ENCODE measurements at places on chromosomes 11 and 22.

GRCh38 chr11:105942921-105943320 is 79.1 kb downstream of the MSANTD4 start:
- no peak for DNase-seq

DNA sequence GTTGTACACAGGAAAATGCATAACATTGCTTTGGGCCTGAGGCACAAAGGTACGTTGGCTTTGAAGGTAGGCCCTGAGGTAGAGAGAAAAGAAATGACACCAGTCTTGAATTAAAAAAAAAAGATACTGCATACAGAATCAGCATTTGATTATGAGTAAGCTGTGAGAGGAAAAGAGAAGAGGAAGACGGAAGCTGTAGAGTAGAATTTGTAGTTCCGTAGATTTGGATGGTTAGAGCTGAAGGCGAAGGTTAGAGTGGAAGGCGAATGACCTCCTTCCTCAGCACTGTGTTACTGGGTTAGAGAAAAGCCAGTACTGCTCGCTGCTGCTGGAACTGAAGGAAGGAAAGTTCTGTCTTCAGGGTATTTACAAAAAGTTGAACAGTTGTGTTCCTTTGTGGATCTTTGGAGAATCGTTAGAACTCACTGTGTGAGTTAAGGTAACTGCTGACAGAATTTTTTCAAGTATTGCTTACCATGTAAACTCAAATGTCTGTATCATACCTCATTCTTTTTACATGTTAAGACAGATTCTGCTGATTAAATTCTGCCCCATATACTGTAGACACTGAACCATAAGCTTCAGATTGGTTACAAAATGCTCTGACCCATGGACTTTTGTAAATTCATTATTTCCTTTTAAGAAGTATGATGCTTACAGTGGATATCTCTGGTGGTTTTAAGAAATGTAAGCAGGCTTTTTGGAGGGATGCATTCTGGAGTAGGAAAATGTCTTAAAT is 50.2 kb downstream of the MCAM start:
- DNase-seq, result no peak

GRCh38 chr11:75245356-75246005 is 4.9 kb downstream of the TPBGL start:
- no peak for DNase-seq

GRCh38 chr11:6061475-6061874 is 30.9 kb upstream of the OR56A1 start:
- DNase-seq, result no peak

DNA sequence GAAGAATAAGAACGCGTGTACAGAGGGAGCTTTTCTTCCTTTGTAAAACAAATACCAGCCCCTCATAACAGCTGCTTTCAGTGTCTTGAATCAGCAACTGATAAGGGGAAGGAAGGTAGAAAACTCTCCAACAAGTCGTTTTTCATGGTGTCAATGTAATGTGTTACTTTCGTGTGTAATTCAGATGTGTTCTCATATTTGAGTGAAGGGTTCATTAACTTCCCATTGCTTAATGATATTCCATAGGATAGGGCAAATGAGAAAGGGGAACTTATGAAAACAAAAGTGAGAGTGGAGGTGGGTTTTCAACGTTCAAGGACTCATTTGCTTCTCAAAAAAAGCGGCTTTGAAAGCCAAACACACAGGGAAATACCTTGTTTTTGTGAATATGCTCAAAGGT is 452.1 kb downstream of the NTM start:
- DNase-seq, result no peak

GRCh38 chr11:7672960-7673723 is at the start of gene CYB5R2:
Gene CYB5R2, minus strand, starts transcription at chr11:7673500. Its CDS starts 675 bp downstream, at chr11:7672825.
- DNase-seq, result no peak

GRCh38 chr11:35144136-35144741 is 5.3 kb downstream of the CD44 start:
- peak; percentile 55 for DNase-seq

DNA sequence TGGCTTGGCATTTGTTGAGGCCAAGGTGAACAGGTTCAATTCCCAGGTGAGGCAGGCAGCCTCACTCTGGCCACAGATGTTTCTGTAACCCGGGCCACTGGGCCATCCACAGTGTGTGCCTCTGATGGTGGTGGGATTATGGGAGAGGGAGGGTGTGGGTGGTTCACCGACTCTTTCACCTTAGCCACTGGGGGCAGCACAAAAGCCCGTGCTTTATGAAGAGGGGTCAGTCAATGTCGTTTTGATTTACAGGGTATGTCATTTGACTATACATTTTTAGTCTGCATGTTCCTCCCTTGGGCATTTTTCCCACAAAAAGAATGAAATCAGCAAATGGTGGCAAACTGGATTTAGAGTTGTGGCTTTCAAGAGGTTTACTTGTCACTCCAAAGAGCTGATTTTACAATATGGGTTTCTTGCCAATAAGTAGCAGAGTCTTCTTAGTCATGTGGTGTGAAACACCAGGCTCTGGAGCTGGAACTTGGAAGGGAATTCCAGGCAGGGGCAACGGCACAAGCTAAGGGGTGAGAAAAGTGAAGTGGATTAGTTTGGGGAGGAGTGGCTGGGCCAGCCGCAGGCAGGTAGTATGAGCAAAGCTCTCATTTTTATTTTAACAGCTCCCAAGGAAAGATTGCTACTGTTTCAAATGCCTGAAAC is 217.8 kb upstream of the ZBED5 start:
- DNase-seq, result no peak

DNA sequence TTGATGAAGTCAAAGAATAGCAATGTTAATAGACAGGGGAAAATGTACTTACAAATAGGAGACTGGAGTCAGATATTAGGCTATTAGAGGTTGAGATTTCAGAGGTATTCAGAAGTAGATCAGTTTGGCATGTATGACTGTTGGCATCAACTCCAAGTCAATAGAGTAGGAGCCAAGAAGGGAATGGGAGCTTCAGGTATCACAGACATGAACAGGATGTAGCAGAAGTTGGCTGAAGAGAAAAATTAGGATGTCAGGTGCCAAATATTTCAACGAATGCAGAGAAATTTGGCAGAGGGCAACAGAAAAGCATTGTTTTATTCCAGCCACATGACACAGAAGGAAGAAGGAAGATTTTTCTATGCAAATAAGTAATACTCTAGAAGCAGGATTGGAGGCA is 69.7 kb downstream of the GLYATL1 start:
- DNase-seq, result no peak

GRCh38 chr22:25987948-25988347 is 181.3 kb upstream of the SEZ6L start:
- DNase-seq, result no peak

GRCh38 chr11:57302489-57302888 is 22.3 kb downstream of the TNKS1BP1 start:
- DNase-seq, result no peak

DNA sequence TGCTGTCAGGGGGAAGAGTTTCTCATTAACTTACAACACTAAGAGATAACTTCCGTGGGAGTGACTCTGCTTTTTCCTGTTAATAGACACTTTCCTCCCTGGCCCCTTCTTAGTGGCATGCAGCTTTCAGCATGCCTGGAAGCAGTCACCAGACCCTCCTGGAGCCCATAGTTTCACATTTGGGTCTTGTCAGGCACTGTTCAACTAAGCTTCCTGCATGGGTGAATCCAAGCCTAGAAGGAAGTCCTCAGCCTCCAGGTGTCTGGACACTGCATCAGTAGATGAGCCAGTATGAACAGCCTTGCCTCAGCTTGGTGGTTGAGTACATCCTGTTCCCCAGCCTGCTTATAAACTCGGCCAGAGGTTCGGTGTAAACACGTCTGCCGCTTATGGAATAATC is 68.1 kb downstream of the PPP6R3 start:
- no peak for DNase-seq

GRCh38 chr11:76339221-76339620 is 41.7 kb downstream of the THAP12 start:
- DNase-seq, result no peak

- DNase-seq, result no peak
These were observed 61.8 kb upstream of the CRTAM start for GRCh38 chr11:122776546-122776945.

DNA sequence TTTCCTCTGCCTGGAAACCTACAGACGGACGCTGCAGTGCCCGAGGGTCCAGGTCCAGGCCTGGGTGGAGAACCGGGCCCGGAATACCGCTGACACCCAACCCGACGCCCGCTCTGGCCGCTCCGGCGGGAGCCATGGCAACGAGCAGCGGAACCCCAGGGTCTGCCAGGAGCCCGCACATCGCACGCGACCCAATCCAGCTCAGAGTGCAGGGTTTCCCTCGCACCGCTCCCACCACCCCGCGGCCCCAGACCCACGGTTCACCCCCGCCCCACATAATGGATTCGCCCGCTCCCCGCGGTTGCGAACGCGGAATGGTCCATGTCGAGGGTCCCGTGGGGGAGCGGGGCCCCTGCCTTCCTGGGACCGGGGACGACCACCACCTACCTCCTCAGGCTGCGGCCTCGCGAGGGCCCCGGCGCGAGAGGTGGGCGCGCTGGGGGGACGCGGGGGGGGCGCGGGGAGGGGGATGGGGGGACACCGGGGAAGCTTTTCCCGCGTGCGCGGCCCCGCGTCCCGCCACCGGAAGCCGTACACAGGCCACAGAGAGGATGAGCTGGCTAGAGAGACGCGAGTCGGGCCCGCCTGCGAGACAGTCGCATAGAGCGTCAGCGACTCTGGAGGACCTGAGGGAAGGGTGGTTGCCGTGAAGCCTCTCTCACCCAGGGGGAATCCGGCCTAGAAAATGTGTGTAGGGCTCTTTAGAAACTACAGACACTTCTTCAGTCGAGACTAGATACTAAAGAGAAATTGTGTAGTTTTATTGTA is at the start of gene SSRP1:
TSS of gene SSRP1 (minus strand) at position 550 of the 768 bp plus-strand sequence. CDS start 771 bp downstream, outside the sequence.
- DNase-seq, result peak; percentile 86

- peak; percentile 81 for DNase-seq
These were observed at the start of gene FAM111A for GRCh38 chr11:59142530-59143507. Gene FAM111A, plus strand, starts transcription at chr11:59142856. Its CDS starts 6,017 bp downstream, at chr11:59148873.

GRCh38 chr11:8311366-8311765 is 47.7 kb upstream of the LMO1 start:
- no peak for DNase-seq

DNA sequence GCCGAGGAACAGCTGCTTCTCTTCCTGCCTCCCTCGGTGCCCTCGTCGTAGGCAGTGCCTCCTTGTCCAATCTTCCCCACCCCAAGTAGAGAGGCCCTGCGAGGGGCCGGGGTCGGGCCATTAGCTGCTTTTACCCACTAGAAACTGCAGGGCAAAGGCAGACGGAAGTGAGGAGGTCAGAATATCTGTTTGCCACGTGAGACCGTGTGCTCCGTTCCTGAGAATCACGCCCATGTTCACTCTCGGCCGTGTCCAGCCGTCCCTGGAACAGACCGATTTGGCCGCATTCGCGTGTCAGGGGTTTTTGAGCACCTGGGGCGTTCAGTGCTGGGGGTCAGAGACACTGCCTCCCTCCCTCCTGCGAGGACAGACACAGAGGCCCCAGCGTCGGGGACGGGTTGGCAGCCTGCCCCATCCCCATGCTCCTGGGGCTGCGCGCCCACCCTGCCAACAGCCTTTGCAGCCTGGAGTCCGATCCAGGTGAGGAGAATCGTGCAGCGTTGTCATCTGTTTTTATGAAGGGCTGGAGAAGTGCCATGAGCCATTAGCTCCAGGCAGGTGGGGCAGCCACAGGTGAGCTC is 982.2 kb downstream of the BRD1 start:
- DNase-seq, result no peak

- DNase-seq, result no peak
These were observed 14.0 kb downstream of the APOBEC3B start for GRCh38 chr22:38996105-38996504.

- DNase-seq, result no peak
These were observed 7.2 kb upstream of the OR4X2 start for GRCh38 chr11:48237727-48238126.

DNA sequence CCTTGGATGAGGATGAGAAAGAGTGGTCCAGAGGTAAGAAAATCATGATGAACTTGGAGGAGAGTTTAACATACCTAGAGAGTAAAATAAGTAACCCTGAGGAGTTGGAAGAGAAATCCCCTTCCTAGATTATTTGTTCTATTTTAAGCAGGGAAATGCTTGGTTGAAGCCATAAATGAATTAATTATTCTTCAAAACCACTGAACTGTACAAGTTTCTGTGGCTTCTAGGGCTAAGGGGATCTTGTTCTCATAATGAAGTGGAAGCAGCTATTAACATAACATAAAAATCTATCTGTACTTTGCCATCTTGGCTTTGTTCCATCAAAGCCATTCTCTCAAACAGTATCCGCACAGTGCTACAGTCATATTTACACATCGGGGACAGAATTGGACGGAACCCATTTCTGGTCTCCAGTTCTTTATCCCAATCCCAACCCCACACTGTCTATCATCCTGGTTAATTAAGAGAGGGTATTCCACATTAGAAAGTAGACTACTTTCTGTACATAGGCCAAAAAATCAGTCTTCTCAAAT is 14.5 kb upstream of the ARHGAP42 start:
- no peak for DNase-seq

DNA sequence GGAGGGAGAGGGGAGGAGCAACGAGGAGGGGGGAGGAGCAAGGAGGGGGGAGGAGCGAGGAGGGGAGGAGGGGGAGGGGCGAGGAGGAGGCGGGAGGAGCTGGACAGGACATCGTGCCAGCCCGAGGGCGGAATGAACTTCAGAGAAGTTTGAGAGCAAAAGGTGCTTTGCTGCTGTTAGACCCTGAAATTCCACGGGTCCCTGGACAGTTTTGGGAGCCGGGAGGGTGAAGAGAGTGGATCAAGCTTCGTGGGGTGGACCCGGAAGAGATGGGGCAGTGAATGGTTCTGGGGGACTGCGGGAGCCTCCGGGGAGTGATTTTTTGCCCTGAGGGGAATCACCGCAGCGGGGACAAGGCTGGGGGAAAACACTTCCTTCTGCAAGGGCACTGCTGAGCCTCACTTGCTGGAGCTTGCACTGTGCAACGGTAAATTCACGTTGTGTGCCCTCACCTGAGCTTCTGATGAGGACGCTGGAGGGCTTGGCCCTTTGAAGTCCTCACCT is 10.7 kb upstream of the NLRP6 start:
- peak; percentile 42 for DNase-seq

DNA sequence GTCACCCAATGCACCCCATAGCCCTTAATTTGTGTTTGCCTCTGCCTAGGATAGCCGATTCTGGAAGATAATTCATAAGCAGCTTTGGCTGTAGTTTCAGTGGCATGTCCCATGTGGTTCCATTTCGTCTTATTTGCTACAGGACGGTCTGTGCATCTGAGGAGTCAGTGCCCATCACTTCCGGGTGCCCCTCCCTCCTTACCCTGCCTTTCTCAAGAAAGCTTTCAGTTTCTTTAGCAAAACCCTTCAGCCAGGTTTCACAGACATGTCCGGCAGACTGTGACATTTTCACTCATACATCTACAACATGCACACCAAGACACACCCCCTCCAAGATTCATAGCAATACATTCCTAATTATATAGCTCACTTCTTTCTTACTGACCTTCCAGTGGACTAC is 14.3 kb downstream of the TP53AIP1 start:
- DNase-seq, result no peak

GRCh38 chr22:31556627-31557203 is 60.4 kb downstream of the SFI1 start:
- DNase-seq, result no peak

- DNase-seq, result no peak
These were observed 447.8 kb upstream of the CCDC179 start for GRCh38 chr11:23308041-23308440.

GRCh38 chr11:65554057-65554818 is 3.9 kb downstream of the LTBP3 start:
- no peak for DNase-seq
